Neural progenitor cell (in vitro differentiated cells): ENCODE measurements at places on chromosomes 3 and 15. TPM values are rescaled to one million over a fixed set of nuclear protein-coding genes. Genes with fewer than 3 reads are reported as not detected.

Gene GOLGA8G
- total RNA-seq = 0.04 TPM in 1 of 2 replicates, not detected in the other

Gene DNAJC17
- total RNA-seq = 23.3 and 49.3 TPM in 2 replicates

Gene NISCH
- 80.5 and 146 TPM in 2 replicates for total RNA-seq

Gene PLA2G4B
- 2.0 and 10.1 TPM in 2 replicates for total RNA-seq

Gene CFAP100
- 0.12 TPM in 1 of 2 replicates, not detected in the other for total RNA-seq

Gene LTF
- total RNA-seq = not detected in 2 replicates

Gene PFN2
- 328 and 481 TPM in 2 replicates for total RNA-seq

Gene PRRT3
- 2.6 and 11.6 TPM in 2 replicates for total RNA-seq

Gene DAZL
- 3.2 and 4.7 TPM in 2 replicates for total RNA-seq

Gene PIF1
- total RNA-seq = 50.8 and 111 TPM in 2 replicates

GRCh38 chr15:76440441-76440840 lies 103.9 kb downstream of the ISL2 start:
- no peaks in the 10 kb centered on the region for H3K27me3 ChIP-seq
- no peak overlapping the region for H3K4me3 ChIP-seq
- no peaks in the 10 kb centered on the region for H3K36me3 ChIP-seq
- no peaks in the 10 kb centered on the region for H3K4me1 ChIP-seq
- no peak for DNase-seq
- H3K27ac ChIP-seq = no peak overlapping the region

- no peaks in the 10 kb centered on the region for H3K36me3 ChIP-seq
- no peaks in the 10 kb centered on the region for H3K4me1 ChIP-seq
- H3K4me3 ChIP-seq = no peak overlapping the region
- no peak for DNase-seq
Observed at GRCh38 chr3:166462891-166463470, 625.8 kb upstream of the BCHE start.

DNA sequence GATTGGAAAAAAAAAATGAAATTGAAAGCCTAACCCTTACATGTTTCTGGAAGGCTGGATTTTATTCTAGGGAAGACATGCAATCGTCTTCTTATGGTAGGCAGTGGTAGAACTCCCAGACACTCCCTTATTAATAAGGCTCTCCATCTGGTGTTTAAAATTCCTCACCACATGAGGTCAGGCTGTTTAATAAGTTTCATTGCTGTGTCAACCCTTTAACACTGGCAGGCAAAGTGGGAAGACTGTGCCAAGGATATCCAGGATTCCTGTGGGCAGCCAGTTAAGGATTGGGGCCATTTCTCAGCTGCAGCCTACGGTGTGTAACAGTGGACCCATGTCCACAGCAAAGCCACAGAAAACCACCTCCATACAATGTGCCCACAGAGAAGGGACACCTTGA lies 225.5 kb upstream of the CHRM5 start:
- no peaks in the 10 kb centered on the region for H3K4me1 ChIP-seq
- H3K4me3 ChIP-seq = no peak overlapping the region
- no peaks in the 10 kb centered on the region for H3K36me3 ChIP-seq
- H3K27ac ChIP-seq = no peak overlapping the region

GRCh38 chr3:39128951-39129350 lies 21.5 kb downstream of the TTC21A start:
- no peaks in the 10 kb centered on the region for H3K4me1 ChIP-seq
- no peak overlapping the region for H3K27ac ChIP-seq

DNA sequence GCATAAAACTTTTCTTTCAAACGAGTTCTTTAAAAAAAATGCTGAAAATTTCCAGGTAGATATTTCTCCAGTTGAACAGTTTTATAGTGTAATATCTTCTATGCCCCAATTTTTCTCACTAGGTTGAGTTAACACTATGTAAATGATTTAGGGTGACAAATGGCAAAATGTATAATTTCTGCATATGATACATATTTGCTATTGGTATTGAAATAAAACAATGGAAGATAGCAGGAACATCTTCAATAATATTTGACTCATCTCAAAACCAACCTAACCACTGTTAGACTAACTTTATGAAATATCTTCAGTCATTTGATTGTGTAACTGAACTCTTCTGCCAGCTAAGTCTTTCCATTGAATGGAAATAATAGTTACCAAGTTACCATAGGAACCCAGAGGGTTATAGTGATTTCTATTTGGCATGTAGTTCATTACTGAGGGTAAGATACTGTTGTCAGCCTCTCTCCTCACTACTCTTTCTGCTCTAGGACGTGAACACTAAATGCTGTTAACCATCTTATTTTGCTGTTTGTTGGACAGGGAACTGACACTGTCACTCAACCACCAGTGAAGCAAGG lies 824.7 kb upstream of the NECTIN3 start:
- H3K27me3 ChIP-seq = no peaks in the 10 kb centered on the region
- no peak overlapping the region for H3K4me3 ChIP-seq
- H3K27ac ChIP-seq = no peak overlapping the region

GRCh38 chr15:29852201-29852600 lies 29.9 kb upstream of the TJP1 start:
- DNase-seq = no peak
- no peaks in the 10 kb centered on the region for H3K4me1 ChIP-seq
- no peaks in the 10 kb centered on the region for H3K27me3 ChIP-seq
- H3K36me3 ChIP-seq = no peaks in the 10 kb centered on the region
- no peak overlapping the region for H3K4me3 ChIP-seq

GRCh38 chr3:188976407-188976806 lies 195.4 kb upstream of the TPRG1 start:
- H3K36me3 ChIP-seq = no peaks in the 10 kb centered on the region
- H3K4me3 ChIP-seq = no peak overlapping the region
- H3K27me3 ChIP-seq = no peaks in the 10 kb centered on the region
- no peak for DNase-seq

- DNase-seq = no peak
- no peak overlapping the region for H3K4me3 ChIP-seq
- no peaks in the 10 kb centered on the region for H3K27me3 ChIP-seq
- H3K36me3 ChIP-seq = peaks cover 10% of the 10 kb centered on the region
Observed at GRCh38 chr15:89630974-89631901, 24.0 kb downstream of the KIF7 start.

DNA sequence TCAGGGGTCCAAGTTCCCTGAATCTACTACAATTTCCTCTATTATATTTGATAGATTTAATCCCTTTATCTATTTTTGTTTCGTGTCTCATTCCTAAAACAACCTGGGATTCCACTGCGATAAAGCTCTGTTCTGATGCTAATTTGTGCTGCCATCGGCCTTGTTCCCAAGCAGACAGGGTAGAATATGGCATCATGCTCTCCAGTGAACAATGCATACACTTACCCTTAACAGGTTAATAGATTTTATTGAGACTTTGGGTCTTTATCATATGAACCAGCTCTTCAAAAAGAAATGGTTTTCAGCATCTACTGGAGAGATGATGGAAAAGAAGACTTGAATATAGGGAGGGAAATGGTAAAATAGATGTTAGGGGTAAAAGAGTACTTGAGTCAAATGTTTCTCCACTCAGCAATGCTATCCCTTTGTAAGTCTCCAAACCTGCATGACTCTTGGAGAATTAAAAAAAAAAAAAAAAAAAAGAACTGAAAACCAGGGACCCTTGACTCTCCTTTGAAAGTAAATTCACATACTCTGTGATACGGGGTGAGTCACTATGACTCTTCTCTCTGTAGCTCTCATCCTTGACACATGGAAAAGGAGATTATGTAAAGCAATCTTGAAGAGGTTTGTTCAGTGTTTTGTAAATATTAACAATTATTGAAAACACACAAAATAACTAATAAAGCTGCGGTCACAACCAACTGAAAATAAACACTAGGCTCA lies 268.8 kb downstream of the ZBTB20 start:
- no peaks in the 10 kb centered on the region for H3K36me3 ChIP-seq
- H3K4me1 ChIP-seq = peaks cover 11% of the 10 kb centered on the region
- DNase-seq = no peak
- no peak overlapping the region for H3K4me3 ChIP-seq
- no peaks in the 10 kb centered on the region for H3K27me3 ChIP-seq

DNA sequence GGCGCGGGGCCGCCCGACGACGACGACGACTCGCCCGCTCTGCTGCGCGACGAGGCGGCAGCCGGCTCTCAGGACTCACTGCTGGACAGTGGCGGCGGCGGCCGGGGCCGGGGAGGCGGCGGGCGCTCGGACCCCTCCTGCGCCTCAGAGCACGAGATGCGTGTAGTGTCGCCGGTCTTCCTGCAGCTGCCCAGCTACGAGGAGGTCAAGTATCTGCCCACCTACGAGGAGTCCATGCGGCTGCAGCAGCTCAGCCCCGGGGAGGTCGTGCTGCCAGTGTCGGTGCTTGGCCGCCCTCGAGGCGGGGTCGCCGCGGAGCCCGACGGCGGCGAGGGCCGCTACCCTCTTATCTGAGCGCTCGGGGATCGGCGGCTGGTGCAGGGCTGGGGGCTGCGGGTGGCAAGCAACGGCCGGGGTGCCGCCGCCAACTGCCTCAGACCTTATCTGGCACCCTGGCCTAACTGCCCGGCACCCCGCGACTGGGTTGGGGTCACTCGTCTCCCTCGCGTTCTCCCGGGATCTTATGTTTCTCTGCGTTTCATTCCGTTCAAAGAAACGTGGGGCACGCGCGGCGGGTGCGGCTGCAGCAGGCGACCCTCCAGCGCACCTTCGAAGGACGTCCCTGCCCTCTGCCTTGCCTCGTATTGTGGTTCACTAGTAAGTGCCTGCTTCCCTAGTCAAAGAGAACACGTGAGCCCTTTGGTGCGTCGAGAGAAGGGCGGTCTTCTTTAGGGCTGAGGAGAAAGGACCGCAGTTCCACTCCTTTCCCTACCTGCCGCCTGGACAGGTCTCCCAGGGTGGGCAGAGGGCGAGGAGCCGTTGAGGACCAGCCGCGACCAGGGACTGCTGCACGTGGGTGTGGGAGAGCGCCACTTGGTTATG lies 1.0 kb downstream of the C3orf80 start:
- peaks cover 93% of the 10 kb centered on the region for H3K27me3 ChIP-seq
- peak overlapping the region; percentile 54 for H3K4me3 ChIP-seq
- peaks cover 10% of the 10 kb centered on the region for H3K4me1 ChIP-seq
- no peaks in the 10 kb centered on the region for H3K36me3 ChIP-seq
- DNase-seq = peak; percentile 74

DNA sequence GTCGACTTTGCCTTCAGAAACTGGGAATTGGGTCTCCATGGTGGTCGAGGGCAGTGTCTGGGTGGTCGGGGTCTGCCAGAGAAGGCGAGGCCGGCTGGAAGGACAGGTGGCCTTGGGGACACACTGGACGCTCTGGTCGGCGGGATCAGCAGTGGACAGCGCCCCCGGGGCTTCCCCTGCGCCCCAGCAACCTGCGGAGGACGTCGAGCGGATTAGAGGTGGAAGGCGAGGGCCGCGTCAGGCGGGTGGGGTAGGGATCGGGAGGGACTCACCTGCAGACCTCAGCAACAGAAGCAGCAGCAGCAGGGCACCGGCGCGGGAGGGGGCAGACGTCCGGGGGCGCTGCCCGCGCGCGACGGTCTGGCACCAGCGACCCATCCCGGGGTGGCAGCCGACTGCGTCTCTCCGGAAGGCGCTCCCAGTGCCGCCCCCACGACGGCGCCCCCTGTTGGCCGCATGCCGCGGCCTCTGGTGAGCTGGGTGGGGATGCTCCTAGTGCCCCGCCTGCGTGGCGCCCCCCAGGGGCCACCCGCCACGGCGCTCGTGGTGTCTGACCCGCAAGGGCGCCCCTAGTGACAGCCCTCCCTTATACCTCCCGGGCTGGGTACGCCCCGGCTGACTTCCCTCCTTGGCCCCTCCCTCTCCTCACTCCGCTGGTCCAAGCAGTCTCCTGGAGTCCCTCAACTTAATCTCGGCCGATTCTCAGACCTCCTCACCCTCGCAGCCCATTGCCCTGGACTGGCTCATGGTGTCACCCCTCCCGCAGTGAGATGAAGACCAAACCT lies at the start of gene PRSS50:
Gene PRSS50 (minus strand): TSS at position 423 of the 785 bp plus-strand sequence. CDS start 45 bp downstream, at position 378.
- H3K4me1 ChIP-seq = no peaks in the 10 kb centered on the region
- H3K27me3 ChIP-seq = no peaks in the 10 kb centered on the region
- no peak within 1 kb of the TSS for H3K27ac ChIP-seq

GRCh38 chr3:55521738-55522421 lies 34.8 kb upstream of the WNT5A start:
- H3K4me3 ChIP-seq = no peak overlapping the region
- peak; percentile 35 for DNase-seq
- H3K4me1 ChIP-seq = peaks cover 27% of the 10 kb centered on the region

- no peaks in the 10 kb centered on the region for H3K36me3 ChIP-seq
- DNase-seq = peak; percentile 68
- H3K27me3 ChIP-seq = peaks cover 42% of the 10 kb centered on the region
Observed at GRCh38 chr3:57152151-57153143, 12.7 kb downstream of the IL17RD start.

- no peak overlapping the region for H3K4me3 ChIP-seq
- no peaks in the 10 kb centered on the region for H3K4me1 ChIP-seq
- no peaks in the 10 kb centered on the region for H3K27me3 ChIP-seq
- H3K27ac ChIP-seq = no peak overlapping the region
Observed at GRCh38 chr3:183560607-183561006, 5.1 kb upstream of the KLHL6 start.

DNA sequence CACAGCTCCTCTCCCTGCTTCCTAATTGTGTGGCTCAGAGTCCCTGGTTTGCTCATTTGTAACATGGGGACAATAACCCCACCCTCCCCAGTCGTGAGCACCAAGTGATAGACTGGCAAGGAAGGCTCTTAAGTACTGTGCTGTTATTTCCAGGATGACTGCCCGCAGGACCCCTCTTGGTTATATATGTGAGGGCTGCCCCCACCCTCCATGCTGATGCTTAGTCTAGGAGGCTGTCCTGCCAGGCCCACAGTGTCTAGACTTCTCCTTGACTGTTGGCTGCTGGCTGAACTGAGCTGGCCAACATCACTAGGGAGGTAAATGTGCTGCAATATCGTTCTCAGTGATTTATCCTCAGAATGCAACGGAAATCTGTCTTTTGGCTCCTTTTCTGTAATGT lies 45.1 kb downstream of the RAB11A start:
- H3K4me1 ChIP-seq = peaks cover 12% of the 10 kb centered on the region
- no peak overlapping the region for H3K4me3 ChIP-seq

GRCh38 chr3:44068753-44069152 lies 172.9 kb upstream of the TOPAZ1 start:
- no peaks in the 10 kb centered on the region for H3K27me3 ChIP-seq
- DNase-seq = no peak
- H3K4me3 ChIP-seq = no peak overlapping the region
- H3K4me1 ChIP-seq = peaks cover 17% of the 10 kb centered on the region
- H3K36me3 ChIP-seq = no peaks in the 10 kb centered on the region

- H3K4me1 ChIP-seq = no peaks in the 10 kb centered on the region
- H3K27me3 ChIP-seq = no peaks in the 10 kb centered on the region
- H3K4me3 ChIP-seq = no peak overlapping the region
- no peaks in the 10 kb centered on the region for H3K36me3 ChIP-seq
- no peak overlapping the region for H3K27ac ChIP-seq
- DNase-seq = no peak
Observed at GRCh38 chr3:5768281-5768945, 580.9 kb downstream of the EDEM1 start.

GRCh38 chr15:40329804-40330203 lies 6.3 kb downstream of the INAFM2 start:
- peaks cover 47% of the 10 kb centered on the region for H3K27me3 ChIP-seq
- H3K4me1 ChIP-seq = peaks cover 38% of the 10 kb centered on the region
- no peak overlapping the region for H3K4me3 ChIP-seq
- H3K27ac ChIP-seq = no peak overlapping the region
- no peak for DNase-seq
- no peaks in the 10 kb centered on the region for H3K36me3 ChIP-seq

DNA sequence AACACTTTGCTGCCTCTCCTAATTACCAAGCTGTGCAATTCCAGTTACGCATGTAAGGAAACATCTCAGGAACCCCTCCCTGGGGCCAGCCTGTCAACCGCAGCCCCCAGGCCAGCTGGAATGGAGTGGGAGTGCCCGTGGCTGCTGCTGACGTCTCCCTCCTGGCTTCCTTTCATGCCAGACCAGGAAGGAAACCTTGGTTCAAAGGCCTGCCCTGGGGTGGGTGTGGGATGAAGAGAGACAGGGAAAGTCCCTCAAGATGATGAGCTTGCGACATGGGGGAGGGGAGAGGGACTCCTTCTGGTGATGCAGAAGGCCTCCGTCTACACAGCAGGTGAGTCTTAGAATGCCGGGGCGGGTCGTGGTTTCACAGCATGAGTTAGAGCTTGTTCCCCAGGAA lies 11.4 kb upstream of the CYP11A1 start:
- no peak overlapping the region for H3K4me3 ChIP-seq
- H3K36me3 ChIP-seq = no peaks in the 10 kb centered on the region
- H3K4me1 ChIP-seq = no peaks in the 10 kb centered on the region
- peaks cover 14% of the 10 kb centered on the region for H3K27me3 ChIP-seq
